Endothelial cell of coronary artery (primary cell): ENCODE measurements at places on chromosomes 3 and 15. TPM values are rescaled to one million over a fixed set of nuclear protein-coding genes. Genes with fewer than 3 reads are reported as not detected.

The MYD88 gene
- 12.1 and 12.8 TPM in 2 replicates for total RNA-seq

The EIF5A2 gene
- 4.4 and 8.2 TPM in 2 replicates for total RNA-seq

The NRG4 gene
- total RNA-seq: not detected in 2 replicates

The SLMAP gene
- total RNA-seq: 31.3 and 42.8 TPM in 2 replicates

The GRIP2 gene
- not detected in 2 replicates for total RNA-seq

The SCAANT1 gene
- total RNA-seq: 1.2 TPM in 1 of 2 replicates, not detected in the other

The GPR149 gene
- not detected in 2 replicates for total RNA-seq

The PXYLP1 gene
- 0.90 and 3.9 TPM in 2 replicates for total RNA-seq

The SPSB4 gene
- total RNA-seq: not detected in 2 replicates

The LTF gene
- total RNA-seq: 0.09 TPM in 1 of 2 replicates, not detected in the other

The KLHDC8B gene
- 29.3 and 31.9 TPM in 2 replicates for total RNA-seq

The CACNA2D3 gene
- not detected in 2 replicates for total RNA-seq
